Kidney (tissue), 22 donors: ENCODE measurements at places on chromosomes 1 and 21. TPM values are rescaled to one million over a fixed set of nuclear protein-coding genes. Genes with fewer than 3 reads are reported as not detected.

DNA sequence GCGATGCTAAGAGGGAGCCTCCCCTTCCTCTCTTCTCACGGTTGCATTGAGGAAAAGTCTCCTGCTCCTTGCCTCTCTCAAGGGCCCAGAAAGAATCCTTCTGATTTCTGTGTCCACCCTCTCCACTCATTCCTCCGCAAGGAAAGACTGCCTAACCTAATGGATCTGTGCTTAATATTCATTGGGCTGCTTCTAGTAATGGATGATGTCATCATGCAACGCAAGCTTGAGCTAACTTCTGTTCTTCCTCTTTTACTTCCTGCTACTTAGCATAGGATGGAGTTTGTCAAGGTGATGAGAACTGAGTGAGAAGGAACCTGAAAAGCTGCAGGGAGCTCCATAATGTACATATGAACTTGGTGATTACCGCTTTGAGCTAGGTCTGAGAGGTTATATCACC, 35.2 kb upstream of the HMGB4 start:
- no peak for DNase-seq

- no peak for DNase-seq
Observed at GRCh38 chr21:42467140-42467983, 28.7 kb downstream of the RSPH1 start.

DNA sequence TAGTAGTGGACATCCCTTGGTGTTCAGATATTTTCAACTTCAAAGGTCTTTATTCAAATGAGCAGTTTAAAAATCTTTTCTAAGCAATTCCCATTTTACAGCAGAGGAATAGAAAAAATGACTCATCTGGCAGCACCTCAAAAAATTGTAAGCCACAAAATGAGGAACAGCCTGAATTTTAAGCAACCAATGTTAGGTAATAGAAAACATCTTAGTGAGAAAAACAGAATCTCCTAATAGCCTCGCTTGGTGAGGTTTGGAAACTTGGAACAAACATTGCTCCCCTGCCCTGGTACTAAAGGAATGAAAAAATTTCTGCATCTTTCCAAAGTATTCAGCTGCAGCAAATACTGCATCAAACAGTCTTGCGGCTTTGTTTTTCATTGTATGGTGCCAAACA, 264.4 kb downstream of the NTNG1 start:
- DNase-seq = no peak

DNA sequence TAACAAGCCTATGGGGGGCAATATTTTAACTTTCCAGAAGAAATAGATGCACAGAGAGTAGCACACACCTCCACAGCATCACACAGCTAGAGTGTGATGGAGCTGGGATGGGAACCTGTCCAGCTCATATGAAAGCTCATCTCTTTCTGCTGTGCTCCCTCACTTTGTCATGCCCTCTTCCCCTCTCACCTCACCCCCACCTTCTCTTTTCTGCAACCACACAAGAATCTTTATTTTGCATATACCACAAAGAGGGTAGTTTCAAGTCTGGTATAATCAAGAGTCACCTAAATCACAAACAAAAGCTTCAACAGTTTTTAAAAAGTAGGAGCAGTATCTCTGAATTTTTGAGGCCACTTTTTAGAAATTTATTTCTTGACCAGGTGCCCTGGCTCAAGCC, 22.6 kb downstream of the FOXD2 start:
- no peak for DNase-seq

The MTARC1 gene
- 11.0 TPM for total RNA-seq

GRCh38 chr1:203711251-203712007, 53.6 kb upstream of the LAX1 start:
- DNase-seq = no peak

The RNU1-4 gene
- 8,605 TPM for total RNA-seq

- DNase-seq = no peak
Observed at GRCh38 chr21:23394458-23394857, 2212.8 kb downstream of the MRPL39 start.

- no peak for DNase-seq
Observed at GRCh38 chr1:172770071-172770470, 111.2 kb downstream of the FASLG start.

DNA sequence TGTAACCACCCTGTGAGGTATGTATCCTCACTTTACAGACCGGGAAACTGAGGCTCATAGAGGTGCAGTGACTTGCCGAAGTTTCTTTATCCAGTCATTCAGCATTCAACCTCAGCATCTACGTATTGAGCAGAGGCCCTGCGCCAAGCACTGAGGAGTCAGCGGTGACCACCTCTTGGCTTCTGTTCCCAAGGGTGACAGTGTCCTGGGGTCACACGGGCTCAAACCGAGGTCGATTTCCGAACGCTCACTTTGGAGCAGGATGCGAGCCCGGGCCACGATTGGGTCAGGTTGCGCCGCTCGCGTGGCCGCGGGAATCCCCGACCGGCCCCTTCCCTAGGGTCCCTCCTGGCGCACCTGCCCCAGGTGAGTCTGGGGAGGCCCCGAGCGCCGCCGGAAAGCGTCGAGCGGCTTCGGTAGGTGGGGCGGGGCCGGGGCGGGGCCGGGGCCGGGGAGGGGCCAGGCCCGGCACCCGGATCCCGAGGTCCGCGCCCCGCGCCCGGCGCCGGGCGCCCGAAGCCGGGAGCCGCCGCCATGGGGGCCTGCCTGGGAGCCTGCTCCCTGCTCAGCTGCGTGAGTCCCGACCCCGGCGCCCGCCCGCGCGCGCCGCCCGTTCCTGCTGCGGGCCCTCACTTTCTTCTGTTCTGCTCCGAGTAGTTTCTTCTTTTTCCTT, at the start of gene SERINC2:
Gene SERINC2 (plus strand): TSS at position 482 of the 673 bp plus-strand sequence. CDS start 53 bp downstream, at position 535.
- peak; percentile 69 for DNase-seq

DNA sequence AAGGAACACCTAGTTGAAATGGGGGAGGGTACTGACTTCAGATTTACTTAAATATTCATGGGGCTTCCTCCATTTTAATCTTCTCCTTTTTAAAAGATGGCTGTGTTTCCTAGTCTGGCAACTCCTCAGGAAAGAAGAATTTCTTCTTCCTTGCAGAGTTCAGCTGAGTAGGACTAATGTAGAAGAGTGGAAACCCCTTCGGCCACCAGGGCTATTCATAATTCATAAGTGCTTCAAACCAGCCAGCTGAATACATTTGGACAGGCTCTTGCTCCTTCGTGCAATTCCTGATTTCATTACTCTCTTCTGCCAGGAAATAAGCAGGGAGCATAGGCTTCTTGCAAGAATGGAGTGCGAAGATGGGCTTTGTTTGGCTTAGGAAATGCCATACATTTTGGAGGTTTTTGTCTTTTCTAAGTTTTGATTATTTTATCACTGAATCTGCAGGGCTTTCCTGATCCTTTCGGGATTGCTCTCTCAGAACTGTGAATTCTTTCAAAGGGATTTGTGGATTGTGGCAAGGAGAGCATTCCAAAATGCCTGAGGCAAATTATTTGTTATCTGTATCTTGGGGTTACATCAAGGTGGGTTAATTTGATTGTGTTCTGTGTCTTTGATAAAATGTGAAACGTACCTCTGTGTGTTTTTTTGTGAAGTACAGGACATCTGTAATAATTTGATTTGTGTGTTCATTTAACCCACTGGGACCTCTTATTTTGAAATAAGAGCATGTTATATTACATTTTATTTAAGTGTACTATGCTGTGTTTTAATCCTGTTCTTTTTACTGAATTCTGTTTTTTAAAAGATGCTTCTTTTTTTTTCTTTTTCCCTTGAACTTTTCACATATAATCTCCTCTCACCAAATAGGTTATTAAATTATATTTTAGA, 179.4 kb upstream of the SGIP1 start:
- peak; percentile 53 for DNase-seq

The ADORA3 gene
- total RNA-seq = 10.8 TPM

DNA sequence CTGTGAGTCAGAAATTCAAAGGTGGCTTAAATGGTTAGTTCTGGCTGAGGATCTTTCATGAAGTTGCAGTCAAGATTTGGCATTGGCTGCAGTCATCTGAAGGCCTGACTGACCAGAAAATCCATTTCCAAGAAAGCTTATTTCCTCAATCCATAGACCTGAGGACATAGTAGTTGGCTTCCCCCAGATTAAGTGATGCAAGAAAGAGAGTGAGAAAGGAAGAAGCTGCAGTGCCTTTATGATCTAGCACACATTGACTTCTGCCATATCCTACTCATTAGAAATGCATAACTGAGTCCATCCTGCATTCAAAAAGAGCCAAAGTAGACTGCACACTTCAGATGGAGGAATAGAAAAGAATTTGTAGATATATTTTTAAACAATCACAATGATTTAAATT, 222.6 kb downstream of the COL24A1 start:
- no peak for DNase-seq

The ANKRD65 gene
- total RNA-seq = 5.2 TPM

The CHIA gene
- not detected for total RNA-seq

DNA sequence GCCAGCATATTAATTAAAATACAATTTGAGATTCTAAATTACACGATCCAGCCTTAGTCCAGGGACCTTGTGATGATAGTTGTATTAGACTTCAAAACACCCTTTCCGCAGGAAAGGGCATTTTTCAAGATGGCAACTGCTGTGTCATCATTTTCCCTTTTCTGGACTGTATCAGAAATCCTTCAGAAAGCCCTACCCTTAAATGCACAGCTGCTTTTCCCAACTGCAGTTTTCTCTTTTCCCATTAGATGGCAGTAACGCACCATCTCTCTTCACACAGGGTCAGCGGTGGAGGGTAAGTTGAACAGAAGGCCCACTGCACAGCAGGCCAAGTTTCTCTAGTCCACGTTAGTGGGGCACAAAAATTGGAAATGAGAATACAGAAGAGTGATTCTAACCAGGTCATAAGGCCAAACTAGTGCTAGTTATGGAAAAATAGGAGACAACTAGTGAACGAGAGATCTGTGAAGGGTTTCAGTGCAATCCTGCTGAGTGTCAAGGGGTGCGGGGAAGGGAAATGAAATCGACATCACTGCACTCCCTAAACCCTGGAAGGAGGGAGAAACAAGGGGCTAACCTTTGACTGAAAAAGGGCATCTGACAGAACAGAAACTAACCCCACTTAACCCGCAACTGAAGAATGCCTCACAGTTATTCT, 22.1 kb upstream of the TDRD10 start:
- peak; percentile 92 for DNase-seq

- DNase-seq = peak; percentile 23
Observed at GRCh38 chr1:29162476-29163138, 19.1 kb downstream of the SRSF4 start.

DNA sequence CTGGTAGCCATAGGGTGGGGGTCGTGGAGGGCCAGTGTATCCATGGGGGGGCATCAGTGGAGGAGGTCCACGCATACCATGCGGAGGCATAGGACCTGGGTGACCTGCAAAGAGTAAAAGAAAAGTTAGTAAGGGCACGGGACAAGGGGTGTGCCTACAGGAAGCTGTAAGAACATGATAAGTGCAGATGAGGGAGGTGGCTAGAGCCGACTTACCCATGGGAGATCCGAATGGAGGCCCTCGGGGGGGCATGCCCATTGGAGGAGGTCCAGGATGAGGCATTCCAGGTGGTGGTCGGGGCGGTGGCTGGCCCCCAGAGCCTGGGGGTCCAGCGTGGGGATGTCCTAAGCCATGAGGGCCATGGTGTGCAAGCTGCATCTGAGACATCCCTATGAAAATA, 4.0 kb downstream of the SF3B4 start:
- DNase-seq = no peak

DNA sequence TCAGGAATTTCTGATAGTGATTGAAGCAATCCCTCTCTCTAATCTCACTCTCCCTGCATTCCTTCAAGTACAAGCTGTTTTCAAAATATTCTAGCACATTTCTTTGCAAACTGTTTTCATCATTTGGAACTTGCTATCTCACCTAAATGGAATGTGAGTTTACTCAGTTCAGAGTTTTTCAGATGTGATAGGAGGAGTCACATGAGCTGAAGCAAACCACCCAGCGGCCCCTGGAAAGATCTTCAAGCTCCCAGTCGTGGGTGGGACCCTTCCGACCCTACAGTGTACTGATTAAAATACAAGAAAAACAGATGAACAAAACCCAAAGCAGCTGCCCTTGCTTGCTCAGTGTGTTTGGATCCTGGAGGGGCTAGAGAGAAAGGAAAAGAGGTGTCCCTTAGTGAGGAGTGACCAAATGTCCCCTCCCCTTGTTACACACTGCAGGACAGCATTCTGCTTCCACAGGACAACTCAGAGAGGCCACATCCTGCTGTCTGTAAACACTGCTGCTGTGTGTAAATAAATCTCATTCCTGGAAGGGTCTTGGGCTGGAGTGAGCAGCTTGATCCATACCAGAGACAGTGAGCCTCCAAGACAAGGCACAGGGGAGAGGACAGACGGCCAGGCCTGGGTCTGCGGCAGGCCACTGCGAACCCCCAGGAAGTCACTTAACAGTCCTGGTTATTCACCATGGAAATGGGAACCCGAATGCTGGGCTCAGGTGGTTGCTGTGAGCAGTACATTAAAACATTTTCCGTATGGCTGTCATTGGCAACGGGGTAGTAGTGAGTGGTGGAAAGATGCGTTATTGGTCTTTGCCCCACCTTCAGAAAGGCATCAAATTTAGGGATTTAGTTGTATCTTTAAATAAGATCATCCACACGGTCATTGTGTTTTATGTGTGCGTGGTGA, 229.2 kb downstream of the RHOU start:
- DNase-seq = no peak

- no peak for DNase-seq
Observed at GRCh38 chr1:97603776-97604175, 317.1 kb downstream of the DPYD start.

DNA sequence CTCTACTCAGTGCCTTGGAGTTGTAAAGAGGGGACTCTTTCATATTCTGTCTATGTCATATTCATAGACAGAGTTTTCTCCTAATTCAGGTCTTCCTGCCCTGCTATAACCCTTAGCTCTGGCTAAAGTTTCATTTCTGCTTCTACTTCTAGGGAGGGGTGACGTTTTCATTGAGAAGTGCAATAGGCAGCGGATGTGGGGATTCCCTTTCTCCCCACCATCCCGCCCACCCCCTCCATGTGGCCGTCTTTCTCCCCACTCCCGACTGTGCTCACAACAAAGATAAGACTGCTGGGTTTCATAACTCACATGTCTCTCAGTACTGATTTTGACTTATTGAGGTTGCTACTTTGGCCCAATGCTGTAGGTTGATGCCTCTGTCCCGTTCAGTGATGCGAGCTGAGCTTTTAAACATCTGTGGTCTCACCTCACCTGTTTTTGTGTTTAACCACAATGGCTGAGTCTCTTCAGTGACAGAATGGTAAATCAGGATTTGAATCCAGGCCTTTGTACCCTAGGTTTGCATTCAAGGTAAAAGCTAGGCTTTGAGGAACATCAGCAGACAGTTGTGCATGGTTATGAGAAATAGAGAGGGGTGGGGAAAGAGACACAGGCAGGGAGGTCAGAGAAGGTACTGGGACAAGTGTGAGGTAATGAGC, 7.8 kb upstream of the KIF14 start:
- no peak for DNase-seq

DNA sequence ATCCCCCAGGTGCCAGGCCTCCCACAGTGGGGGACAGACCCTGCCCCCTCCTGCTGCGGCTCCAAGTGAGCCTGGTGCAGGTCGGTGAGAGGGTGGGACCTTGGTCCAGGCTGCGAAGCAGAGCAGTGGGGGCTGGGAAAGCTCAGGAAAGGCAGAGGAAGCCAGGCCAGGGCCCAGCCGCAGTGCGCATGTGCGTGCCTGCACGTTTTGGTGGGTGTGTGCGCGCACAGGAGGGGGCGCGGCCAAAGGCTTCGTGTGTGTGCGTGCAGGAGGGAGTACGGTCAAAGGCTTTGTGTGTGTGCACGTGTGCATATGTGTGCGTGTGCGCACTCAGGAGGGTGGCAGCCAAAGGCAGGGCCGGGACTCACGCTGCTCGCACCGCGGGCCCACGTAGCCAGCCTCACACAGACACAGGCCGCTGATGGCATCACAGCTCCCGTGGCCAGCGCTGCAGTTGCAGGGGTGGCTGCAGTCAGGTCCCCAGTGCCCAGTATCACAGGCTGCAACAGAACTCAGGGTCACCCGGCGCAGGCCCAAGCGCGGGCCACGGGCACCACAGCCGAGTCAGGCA, 45.9 kb downstream of the ARHGEF16 start:
- no peak for DNase-seq

The EIF3I gene
- total RNA-seq = 132 TPM
